ENCODE measurements at places on chromosomes 6 and 20.

- no peak for DNase-seq
Observed at GRCh38 chr20:61732511-61733210, 333.0 kb downstream of the TAF4 start.

- peak; percentile 11 for DNase-seq
Observed at GRCh38 chr6:69719602-69720193, 77.1 kb downstream of the LMBRD1 start.

DNA sequence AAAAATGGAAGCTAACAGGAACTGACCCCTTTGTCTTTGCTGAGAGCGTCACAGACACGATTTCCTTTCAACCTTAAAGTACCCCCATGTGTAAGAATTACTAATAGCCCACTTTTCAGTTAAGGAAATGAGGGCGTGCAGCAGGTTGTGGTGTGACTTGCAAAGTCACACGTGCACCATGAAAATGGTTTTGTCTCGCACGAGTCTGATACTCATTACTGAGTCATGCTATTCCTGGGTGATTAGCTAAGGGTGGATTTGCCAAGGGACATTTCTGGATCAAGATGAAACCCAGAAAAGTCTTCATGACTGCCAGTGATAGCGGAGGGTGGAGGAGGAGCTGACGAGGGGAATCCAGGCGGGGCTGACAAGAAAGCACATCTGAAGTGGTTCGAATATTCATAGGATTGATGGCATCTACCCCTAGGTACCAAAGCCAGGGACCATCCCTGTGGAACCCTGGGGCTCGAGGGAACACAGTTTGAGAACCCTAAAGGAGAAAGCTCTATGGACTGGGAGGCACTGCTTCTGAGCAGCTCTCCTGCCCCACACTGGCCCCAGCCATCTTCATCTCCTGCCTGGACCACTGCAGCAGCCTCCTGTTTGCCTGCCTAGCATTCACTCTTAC, 12.1 kb upstream of the NFATC2 start:
- DNase-seq, result no peak

- DNase-seq, result no peak
Observed at GRCh38 chr6:63689421-63689820, 53.8 kb downstream of the PHF3 start.

DNA sequence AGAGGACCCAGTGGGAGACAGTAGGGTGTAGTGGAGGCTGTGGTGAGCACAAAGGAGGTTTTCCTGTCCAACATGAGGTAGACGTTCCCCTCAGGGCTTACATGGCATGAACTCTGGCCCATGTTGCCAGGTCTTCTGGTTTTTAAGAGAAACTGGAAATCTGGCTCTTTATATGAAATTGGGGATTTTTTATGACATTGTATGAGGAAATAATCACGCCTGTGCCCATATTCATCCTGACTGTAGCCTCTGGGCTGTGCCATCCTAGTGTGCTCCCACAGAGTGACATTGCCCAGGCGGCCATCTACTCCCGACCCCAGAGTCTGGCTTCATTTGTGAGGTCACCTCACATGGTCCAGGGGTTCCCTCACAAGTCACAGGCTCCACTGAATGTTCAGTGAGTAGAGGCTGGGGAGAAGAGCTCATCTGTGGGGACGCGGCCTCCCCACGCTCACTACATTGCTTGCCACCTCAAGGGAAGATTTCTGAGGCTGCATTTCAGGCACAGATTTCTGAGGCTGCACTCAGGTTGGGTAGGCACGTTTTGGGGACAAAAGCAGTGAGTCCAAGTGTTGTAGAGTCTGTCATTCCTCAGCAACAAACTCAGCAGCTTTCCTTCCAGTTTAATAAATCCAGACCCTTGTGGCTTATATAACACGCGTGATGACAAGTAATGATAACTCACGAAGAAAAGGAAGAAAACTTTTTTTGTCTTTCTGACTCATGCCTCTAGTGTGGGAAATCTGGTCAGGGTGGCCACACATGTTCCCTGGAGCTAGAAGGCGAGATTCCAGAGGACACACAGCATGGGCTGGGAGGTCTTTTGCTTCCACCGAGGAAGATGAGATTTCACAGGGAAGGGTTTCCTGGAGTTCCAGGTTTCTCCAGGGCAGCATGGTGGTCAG, 41.7 kb downstream of the SLC24A3 start:
- DNase-seq, result no peak

DNA sequence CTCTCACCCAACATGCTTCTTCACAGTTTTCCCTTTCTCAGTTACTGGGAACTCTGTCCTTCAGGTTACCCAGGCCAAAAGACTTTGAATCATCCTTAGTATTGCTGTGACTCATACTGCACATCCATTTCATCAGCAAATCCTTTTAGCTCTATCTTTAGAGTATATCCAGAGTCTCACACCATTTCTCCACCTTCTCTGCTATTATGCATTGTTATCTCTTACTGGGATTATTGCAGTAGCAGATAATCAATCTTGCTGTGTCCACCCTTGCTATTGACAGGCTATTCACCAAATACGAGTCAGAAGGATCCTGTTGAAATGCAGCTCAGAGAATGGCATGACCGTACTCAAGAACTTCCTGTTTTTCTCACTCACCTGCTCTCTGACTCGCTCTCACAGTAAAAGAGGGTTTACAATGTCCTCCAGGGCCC, 57.3 kb downstream of the BCKDHB start:
- no peak for DNase-seq
